ENCODE measurements at places on chromosomes 2 and 18.
A peak's percentile ranks its signal among the peaks of the same experiment; 100 is the strongest.

- no peak for DNase-seq
Observed at GRCh38 chr2:19733951-19734425, 167.8 kb downstream of the TTC32 start.

- DNase-seq, result no peak
Observed at GRCh38 chr2:159684796-159685195, 27.5 kb upstream of the MARCHF7 start.

DNA sequence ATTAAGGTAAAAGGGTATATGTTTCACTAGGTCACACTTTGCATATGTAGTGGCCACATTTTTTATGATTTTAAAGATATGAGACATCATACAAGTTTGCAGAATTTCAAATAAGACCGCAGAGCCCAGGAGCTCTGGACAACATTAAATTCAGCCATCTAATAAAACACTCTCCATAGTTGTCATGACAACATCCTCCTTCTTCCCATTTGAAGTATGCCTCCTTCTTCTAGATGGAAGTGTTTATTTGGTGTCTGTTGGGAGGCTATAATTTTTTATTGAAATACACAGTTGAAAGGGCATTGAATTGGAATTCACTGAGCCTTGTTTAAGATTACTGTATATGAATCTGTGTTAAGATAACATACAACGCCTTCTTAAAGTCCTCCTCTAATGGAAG is 467.3 kb downstream of the CMPK2 start:
- no peak for DNase-seq

DNA sequence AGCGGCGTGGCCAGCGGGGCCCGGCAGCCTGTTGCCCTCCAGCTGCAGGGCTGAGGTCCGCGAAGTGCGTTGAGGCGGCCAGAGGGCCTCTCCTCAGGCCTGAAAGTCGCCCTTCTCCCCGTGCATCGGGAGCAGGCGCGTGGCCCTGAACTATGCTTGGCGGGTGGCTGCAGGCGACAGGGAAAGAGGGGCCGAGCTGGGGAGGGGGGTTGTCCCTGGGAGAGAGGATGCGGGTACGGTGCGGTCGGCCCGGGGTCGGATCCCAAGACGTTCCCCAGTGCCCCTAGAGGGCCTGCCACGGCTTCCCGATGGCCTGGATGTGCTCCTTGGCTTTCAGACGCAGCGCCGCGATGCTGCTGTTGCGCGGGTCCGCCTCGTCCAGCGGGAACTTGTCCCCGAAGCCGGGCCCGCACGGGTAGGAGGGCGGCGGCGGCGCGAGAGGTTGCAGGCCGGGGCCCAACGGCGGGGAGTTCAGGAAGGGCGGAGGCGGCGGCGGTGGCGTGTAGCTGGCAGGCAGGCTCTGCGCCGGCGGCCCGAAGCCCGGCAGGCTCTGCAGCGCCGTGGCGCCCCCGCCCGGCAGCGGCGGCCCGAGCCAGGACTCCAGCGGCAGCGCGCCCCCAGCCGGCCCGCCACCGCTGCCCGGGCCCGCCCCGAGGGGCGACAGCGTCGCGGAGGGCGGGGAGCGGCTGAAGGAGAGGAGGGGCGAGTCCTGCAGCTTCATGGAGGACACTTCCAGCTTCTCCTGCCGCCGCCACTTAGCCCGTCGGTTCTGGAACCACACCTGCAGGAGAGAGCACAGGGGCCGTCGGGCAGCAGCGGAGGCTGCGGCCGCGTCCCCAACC is 4.3 kb downstream of the RAX start:
- peak; percentile 43 for DNase-seq

GRCh38 chr18:79283929-79284328 is 111.8 kb upstream of the NFATC1 start:
- no peak for DNase-seq
